ENCODE measurements at places on chromosomes 3 and 15.

DNA sequence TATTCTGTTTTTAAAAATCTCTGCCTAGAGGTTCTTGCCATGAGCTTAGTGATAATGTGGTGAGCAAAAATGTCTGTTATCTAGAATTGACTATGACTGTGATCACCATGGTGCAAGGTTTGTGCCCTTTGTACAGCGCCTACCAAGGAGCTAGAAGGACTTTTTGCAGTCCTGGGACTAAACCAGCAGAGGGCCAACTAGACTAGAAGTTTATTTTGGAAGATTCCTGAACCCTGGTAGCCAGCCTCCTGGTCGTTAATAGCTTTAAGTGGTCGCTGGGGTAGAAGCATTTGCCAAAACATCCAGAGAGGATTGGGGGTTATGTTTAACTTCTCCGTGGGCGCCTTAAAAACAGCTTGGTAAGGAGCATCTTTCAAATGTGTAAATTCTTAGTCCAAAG lies 7.8 kb downstream of the SCG5 start:
- DNase-seq = no peak

- DNase-seq = no peak
Measured at GRCh38 chr3:116246406-116246980, 198.8 kb downstream of the LSAMP start.

DNA sequence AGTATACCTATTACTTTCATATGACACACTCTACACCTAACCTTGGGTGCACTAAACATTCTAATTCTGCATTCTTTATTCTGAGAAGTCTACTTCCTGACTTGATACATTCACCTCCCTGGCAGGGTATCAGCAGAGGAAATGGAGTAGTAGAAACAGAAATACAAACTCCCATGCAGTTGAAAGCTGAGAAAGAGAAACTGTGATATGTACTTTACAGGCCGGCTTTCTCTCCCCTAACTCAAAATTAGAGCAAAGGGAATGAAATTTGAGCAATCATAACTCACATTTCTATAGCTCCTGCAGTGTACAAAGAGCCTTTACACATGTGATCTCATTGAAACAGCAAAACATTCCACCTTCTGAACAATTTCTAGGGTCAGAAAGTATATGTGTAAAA lies 135.5 kb upstream of the COL8A1 start:
- DNase-seq = no peak

- no peak for DNase-seq
Measured at GRCh38 chr3:18744472-18744871, 319.3 kb upstream of the SATB1 start.

DNA sequence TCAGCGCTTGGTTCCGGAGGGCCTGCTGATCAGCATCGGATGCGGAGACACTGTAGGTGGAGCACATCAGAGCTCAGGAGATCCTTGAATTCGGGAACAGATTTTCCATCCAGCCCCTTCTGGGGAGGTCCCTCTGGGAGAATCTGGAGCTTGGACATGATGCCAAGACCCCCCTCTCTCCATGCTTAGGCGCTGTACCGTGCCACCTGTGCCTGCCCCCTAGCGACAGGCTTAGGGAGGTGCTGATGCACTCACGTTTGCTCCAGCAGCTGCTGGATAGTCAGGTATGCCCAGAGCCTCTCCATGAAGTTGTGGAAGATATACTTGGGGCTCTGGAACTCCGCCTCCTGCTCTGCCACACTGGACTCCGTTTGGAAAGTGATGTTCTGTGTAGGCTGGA lies 9.7 kb downstream of the ITIH4 start:
- peak; percentile 4 for DNase-seq

DNA sequence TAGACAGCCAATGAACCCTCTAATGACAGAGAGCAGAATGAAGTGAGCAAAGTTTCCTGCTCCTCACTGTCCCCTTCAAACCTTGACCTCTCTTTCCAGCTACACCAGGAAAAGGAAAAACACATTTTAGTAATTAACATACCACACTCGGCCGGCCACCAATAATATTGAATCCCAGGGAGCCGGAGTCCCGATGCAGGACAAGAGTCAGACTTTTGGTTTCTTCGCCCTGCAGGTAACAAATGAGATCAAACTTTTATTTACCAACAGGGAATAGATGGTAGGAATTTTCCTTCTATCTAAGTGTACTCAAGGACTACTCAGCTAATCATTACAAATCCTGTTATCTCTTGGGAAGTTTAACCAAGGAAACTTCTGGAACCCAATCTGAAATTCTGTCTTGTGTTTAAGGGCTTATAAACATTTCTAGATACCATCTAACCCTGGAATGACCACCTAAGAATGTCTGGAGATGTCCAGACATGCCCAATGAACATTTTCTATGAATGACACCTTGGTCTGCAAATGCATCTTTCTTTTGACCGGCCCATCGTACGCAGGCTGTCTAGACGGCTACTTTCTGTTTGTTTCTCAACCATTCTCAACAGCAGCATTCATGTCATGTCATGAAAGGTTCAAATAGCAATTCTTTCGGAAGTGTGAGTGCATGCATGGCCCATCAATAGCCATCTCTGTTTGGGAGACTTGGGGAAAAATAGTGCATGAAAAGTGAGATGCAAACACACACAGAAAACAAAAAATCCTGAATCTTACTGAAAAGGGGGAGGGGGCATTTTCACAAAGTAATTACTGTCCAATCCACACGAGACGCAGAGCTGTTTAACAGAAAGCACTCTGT lies 16.1 kb downstream of the PDZRN3 start:
- DNase-seq = no peak

- no peak for DNase-seq
Measured at GRCh38 chr3:69784954-69785514, 45.8 kb downstream of the MITF start.

GRCh38 chr15:25790000-25790660 lies 73.0 kb downstream of the ATP10A start:
- DNase-seq = no peak

DNA sequence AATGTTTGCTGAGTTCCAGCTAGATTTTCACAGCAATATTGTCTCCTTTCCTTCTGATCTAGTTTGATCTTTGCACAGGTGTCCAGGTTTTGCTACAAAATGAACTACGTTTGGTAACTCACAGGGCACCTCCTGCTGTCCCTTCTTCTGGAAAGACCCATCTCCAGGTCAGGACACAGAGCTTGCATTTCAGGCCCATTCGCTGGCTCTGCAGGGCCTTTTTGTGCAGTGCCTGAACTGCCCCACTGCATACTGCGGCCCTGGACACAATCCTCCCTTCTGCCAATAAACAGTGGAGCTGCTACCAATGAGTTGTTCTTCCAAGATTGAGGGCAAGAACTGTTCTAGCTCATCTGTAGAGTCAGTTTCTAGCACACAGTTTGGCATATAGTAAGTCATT lies 50.7 kb upstream of the BDH1 start:
- DNase-seq = no peak

DNA sequence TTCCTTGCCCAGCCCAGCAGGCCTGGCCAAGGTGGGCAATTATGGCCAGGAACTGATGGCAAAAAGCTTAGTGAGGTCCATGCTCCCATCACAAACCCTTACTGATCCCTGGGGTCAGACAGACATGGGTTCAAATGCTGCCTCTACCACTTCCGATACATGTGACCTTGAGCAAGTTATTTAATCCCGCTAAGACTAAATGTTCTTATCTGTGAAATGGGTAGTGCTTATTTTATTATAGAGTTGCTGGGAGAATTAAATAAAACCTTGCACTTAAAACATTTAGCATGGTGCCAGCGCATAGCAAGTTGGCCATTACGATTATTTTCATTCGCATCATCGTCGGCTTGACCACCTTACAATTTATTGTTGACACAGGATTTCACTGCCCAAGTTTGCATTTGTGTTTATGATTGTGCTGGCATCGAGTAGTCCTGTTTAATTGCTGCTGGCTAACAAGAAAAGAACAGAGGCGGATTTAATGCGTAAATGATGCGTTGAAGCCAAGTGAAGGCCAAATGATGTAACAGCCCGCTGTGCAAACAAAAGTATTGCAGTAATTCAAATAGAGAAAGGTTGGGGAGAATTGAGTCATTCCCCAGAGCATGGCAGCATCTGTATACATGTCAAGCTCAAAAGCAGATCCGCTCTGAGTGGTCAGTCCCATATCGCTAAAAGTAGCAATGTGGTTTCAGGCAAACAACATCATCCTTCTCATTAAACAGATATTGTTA lies 7.3 kb upstream of the FURIN start:
- peak; percentile 76 for DNase-seq

DNA sequence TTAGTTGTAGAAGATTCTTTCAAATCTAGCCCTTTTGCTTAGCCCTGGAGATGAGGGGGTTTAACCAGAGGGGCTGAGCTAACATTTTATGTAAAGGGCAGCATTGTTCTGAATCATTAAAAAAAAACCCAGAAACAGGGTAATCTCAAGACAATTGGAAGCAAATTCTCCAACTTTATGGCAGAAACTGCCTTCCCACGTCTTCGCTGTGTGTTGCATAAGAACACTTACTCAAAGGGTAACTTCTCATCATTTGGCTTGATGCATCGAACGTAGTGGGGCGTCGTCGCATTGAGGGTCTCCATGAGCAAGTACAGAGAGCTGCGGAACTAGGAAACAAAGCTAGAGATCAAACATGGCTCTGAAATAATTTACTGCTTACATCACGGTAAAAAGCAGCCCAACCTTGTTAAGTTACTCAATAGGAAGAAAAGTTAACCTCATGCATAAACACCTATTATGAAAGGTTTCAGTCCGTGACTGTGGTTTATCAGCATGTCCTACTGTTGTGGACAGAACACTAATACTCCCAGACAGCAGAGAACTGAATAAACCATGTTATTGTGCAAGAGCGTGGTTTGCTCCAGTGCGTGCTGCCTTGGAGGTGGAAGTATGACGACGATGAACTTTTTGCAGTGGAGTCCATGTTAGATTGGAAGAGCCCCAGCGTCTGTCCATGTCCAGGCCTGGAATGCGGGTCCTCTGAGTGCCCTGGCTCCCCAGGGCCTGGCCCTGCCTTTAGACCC lies 48.7 kb downstream of the MYO5C start:
- no peak for DNase-seq

DNA sequence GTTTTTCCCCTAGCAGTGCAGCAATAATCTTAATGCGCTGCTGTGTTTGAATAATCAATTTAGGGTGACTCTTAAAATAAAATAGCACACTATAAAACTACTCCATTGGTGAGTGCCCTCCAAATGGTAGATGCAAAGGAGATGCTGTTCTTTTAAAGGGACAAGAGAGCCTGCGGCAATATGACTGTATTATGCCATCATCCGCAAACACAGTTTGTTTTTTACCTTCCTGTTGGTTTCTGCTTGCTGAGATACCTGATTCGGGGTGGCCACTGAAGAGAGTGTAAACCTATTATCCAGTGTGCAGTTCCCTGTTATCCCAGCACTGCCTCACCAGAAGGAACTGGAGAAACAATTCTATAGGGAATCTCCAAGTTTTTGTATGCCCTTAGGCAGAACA lies 523.1 kb upstream of the TGFBR2 start:
- DNase-seq = no peak

DNA sequence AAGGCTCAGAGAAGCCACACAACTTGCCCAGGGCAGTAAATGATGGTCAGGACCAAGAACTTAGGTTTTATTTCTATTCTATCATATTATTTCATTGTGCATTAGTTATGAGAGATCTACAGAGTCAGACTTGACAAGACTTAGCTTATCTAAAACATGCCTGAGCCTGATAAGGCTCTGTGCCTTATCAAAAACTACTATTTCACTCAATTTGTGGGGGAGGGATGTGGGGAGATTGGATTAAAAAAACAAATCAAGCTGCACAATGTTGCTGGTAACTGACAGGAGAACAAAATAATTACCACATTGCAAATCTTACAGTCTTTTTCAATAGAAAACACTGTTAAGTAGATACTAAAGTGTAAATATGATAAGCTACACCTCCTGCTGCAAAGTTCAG lies 16.0 kb downstream of the HACD2 start:
- no peak for DNase-seq

- no peak for DNase-seq
Measured at GRCh38 chr15:69914960-69915359, 182.8 kb downstream of the TLE3 start.

GRCh38 chr15:50880206-50880605 lies 28.3 kb upstream of the AP4E1 start:
- DNase-seq = no peak

DNA sequence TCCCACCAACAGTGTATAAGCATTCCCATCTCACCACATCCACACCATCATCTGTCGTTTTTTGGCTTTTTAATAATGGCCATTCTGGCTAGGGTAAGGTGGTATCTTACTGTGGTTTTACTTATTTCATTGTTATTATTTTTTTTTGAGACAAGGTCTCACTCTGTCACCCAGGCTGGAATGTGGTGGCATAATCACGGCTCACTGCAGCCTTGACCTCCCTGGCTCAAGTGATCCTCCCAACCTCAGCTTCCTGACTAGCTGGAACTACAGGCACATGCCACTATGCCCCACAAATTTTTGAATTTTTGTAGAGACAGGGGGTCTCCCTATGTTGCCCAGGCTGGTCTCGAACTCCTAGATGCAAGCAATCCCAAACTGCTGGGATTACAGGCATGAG lies 11.0 kb upstream of the CSRNP1 start:
- no peak for DNase-seq

DNA sequence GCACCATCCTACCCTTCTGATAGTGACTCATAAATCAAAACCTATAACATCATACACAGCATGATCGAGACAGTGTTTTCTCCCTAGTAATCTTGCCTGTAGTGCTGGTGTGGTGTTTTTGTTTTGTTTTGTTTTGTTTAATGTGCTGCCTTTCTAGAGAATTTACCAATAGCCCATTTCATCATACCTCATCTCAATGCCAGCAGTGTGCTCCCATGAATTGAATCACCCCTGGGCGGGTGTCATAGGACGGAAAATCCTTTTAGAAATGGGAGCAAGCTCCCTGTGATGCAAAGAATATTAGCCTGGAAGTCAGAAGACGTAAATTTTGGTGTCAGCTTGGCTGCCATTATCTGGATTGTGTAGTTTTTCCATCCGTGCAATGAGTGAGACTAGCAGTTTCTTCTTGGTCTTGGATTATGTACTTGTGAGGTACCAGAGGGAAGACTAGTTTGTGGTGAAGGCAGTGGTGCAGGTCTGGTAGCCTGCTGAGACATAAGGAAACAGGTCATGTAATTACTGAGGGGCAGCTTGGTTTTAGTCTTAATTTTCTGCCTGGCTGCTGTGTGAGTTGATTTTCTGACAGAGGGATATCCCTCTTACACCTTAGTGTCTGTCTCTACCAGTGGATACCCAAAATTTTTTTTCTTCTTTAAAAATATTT lies 29.9 kb downstream of the IGSF10 start:
- DNase-seq = no peak
